ENCODE measurements at places on chromosomes 3 and 15.
A peak's percentile ranks its signal among the peaks of the same experiment; 100 is the strongest.

- no peak for DNase-seq
These were observed 1071.6 kb downstream of the PLOD2 start for GRCh38 chr3:145089337-145089736.

DNA sequence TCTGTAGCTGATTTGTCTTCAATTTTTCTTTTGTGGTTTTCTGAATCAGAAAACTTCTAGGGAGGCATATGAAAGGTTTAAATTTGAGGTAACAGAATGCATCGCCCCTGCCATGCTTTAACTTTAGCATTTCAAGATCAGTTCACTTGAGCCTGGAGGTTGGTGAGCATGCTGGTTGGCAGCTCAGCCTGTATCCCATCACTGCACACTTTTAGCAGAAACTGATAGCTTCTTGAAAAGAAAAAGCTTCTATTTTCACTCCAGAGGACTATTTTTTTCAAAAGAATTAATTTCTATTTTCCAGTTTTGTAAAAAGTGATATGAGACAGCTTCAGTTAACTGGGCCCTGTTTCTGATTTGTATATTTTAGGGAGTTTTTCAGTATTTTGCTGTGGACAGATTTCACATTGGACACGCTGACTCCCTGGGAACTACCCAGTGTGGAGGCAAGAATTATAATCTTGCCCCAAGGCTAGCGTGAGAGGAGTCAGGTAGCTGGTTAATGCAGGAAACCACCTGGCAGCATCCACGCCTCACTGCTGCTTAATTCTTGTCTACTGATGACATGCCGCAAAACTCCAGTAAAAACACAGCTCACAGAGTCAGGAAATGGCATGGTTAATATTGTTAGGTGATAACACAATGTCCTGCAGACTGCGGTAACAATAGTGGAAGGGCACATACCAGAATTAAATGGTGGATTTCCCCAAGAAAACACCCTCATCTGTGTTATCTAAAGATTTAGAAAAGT lies 71.4 kb downstream of the DUT start:
- DNase-seq = no peak

DNA sequence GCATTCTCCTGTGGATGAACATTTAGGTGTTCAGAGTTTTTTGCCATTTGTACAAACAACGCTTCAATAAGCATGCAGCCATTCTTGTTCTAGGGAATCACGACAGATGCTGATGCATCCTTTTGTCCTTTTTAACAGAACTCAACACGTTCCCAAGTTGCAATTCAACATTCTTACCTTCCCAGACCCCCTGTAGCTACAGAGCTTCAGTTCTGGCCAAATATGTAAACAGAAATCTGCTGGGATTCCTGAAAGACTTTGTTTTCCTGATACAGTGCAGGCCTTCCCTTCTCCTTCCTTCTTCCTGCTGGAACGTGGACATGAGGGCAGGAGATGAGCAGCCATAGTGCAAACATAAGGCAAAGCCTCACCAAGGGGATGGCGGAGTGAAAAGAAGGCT lies 59.1 kb upstream of the SPATA12 start:
- DNase-seq = no peak

GRCh38 chr15:101536166-101536874 lies 46.8 kb upstream of the PCSK6 start:
- no peak for DNase-seq

DNA sequence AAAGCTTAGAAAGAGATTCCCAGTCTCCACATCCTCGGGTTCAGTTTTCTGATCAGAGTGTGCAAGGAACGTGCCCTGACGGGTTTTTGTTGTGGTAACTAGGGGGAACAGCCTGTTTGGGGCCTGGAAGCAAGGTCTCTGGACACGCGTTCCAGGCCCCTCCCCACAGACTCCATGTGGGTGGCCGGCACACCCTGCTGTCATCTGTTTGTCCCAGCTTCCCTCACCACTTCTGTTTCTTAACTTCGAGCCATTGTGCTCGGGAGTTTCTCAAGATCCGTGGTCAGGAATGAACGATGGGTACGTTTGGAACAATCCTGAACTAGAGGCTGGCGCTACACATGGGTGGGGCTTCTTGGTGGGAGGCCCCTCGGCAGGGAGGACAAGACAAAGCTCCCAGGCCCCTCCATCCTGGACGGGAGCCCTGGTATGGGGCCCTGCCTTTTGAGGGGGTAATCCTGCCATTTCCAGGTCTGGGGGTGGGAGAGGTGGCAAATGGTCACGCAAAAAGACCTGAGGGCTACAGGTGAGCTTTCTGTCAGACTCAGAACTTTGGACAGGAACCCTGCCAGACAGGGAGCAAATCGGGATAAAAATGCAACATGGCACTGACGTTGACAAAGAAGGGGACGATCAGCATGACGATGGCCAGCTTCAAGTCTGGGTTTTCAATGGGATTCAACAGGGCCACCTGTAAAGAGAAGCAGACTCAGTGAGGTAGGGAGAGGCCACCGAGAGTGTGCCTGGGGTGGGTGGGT lies 8.5 kb upstream of the MUSTN1 start:
- DNase-seq = peak; percentile 6
